ENCODE measurements at places on chromosomes 12 and 14.

GRCh38 chr12:110741341-110742095, 1.2 kb downstream of the PPP1CC start:
- no peak for DNase-seq

DNA sequence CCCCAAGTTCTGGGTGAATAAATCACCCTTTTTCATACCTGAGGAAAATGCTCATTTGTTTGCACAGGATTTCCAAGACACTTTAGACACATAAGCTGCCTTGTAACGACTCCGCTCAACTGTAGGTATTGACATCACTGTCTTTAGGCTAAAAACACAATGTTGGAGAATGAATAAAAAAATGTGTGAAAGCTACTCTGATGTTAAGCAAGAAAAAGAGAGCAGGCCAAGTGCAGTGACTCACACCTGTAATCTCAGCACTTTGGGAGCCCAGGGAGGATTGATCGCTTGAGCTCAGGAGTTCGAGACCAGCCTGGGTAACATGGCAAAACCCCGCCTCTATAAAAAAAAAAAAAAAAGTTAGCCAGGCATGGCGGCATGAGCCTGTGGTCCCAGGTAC, 11.1 kb upstream of the CIPC start:
- DNase-seq: no peak

GRCh38 chr12:111685322-111685810, 390 bp downstream of the BRAP start:
- no peak for DNase-seq

- DNase-seq: no peak
Measured at GRCh38 chr12:30251546-30251945, 444.1 kb downstream of the IPO8 start.

GRCh38 chr12:112901271-112901670, 5.5 kb upstream of the OAS1 start:
- DNase-seq: no peak

DNA sequence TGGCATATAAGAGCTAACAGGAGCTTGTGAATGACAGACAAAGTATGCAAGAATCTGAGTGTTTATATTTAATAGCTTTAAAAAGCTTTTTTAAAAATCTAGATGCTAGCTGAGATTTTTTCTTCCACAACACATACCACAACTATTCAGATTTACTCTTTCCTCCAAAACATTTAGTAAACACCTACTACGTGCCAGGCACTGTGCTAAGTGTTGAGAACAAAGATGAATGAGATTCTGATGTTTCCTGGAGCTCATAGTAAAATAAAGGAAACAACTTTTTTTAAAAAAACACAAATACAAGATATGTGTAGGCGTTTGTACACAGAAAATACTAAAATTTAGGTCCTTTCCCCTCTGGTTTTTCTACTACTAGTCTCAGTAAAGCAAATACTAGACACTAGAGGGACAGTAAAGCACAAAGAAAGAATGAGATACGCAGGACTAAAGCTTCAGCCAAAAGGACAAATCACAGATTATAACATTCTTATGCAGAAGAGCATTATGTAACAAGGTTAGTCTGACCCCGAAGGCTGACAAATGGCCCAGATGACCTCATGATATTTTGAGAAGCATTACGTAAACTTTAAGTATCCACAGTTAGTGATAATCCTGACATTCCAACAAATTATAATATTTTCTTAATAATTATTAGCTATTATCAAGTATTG, 78.6 kb upstream of the PAWR start:
- no peak for DNase-seq

- DNase-seq: no peak
Measured at GRCh38 chr12:74971201-74971600, 238.4 kb downstream of the KCNC2 start.

- DNase-seq: no peak
Measured at GRCh38 chr12:112353393-112353792, 28.8 kb downstream of the HECTD4 start.

Data from RWPE2 (cell line).